ENCODE measurements at places on chromosomes 7 and 10.

DNA sequence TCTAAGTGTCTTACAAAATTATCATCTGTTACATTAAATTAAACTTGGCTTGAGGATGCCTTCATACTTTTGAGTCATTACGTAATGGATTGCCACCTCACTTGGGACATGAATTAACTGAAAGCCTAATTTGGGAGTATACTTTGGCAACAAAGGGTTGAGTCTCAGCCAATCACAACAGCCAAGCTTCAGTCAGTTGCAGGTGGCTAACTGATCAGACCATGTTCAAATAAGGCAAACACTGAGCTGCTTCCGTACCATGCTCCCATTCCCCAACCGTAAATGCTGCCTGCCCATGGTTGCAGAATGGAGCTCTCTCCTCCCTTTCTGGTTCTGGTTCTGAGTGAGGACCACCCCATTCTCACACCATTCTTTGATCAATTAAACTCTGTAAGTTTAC, 92.9 kb upstream of the STK17A start:
- DNase-seq: no peak

DNA sequence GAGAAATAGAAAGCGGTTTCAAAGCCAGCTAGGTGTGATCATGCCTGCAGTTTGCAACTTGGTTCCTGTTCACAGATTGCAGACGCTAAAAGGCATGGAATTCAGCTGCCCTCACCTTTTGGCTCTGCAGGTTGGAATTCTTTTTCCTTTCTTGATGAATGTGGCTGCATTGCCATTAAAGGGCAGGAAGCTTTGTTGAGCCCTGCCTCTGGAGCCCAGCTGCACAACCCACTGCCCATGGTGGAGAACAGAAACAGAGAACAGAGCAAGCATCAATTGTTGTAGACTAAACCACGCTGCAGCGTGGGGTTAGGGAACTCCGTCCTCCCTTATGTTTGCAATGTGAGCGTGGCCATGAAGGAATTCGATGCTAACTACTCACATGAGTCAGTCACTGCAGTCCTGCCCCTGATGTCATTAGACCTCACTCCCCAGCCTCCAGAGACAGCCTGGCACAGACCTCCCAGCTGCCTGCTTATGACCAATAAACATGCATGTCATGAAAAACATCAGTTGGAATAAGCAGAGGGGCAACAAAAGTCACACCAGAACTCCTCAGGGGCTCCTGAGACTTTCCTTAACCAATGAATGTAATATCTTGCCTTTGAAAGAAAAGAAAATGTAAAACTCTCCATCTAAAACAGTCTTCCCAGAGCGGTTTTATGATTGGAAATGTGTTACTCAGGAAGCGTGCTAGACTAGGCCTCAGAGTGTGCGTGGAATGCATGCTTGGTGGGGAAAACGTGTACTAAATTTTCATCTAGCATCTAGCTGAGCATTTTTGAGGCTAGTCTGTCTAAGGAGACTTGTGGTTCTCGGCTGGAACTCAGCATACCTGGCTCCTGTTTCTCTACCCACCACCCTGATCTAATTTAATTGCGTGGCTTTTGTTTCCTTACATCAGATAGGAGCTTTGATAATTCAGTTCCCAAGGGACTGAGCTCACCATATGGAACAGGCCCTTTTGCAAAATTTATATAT, 232.2 kb downstream of the KIAA1217 start:
- peak; percentile 63 for DNase-seq

DNA sequence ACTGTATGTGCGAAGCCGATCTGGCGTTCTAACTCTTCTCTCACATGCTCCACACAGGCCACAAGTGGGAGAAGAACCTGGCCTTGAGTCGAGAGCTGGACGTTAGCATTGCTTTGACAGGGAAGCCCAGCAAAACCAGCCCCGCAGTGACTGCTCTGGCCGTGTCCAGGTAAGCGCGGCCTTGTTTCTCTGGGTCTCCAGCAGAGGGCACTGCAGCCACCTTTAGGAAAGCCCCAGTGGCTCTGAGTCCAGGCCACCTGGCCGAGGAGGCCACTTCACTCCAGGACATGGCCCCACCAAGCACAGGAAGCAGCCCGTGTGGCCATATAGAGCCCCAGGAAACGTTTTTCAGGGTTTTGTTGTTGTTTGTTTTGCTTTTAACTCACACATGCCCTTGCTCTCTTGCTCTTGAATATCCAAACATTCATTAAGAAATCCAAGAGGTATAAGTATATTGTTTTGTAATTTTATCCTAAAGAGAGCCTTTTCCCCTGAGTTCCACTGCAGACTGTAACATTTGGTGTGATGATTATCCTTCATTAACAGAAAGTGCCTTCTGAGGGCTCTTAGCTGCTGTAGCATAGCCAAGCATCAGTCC, 41.8 kb upstream of the LRRC18 start:
- DNase-seq: peak; percentile 66

- DNase-seq: no peak
Observed at GRCh38 chr7:74262639-74263398, 8.6 kb upstream of the RFC2 start.

DNA sequence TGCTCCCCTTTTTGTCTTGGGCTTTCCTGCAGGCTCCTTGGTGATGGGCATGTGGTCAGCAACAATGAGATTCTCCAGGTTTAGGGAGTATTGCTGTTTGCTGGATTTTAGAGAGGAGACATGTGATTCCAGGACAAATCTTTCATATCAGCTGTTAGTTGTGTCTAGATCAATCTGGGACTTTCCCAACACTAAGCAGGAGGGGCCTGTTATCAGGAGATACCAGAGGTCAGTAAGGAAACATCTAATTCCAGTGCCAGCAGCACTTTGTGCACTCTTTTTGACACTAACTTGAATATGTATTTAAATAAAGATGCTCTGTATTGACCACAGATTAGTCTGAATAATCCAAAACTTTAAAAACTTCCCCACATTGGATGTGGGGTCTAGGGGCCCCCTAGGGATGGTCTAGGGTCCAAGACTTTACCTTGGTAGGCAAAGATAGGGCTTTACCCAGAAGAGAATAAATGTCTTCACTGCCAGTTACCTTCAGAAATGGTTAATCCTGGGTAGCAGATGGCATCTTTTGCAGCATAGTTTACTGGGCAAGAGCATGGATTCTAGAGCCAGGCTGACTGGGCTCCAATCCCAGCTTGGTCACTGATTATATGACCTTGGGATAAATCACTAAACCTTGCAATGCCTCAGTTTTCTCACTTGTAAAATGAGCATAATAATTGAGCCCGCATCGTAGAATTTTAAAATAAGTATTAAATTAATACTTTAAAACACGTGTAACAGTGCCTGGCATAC, 6.4 kb upstream of the FIGNL1 start:
- no peak for DNase-seq

GRCh38 chr10:70430493-70431445, 10.7 kb downstream of the NODAL start:
- DNase-seq: peak; percentile 67

DNA sequence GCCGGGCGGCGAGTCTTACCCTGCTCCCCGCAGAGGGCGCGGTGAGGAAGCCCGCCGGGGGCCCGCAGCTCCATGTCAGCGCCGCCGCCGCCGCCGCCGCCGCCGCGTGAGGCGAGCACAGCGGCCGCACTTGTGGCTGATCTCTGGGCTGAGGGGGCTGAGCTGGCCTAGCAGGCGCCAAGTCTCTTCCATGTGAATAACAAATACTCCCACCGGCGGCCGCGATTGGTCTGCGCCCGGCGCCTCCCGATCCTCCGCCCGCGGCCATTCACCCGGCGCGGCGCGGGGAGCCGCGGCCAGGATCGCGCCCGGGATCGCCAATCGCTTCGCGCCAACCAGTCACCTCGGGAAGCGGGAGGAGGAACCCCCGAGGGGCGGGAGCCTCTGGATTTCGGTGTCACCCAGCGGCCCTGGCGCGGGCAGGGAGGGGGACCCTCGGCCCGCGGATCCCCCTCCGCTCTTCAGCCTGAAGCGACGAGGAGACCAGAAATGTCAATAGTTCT, at the start of gene GRM8:
GRM8 (minus strand) TSS at position 164 of the 503 bp plus-strand sequence.
- DNase-seq: peak; percentile 69

DNA sequence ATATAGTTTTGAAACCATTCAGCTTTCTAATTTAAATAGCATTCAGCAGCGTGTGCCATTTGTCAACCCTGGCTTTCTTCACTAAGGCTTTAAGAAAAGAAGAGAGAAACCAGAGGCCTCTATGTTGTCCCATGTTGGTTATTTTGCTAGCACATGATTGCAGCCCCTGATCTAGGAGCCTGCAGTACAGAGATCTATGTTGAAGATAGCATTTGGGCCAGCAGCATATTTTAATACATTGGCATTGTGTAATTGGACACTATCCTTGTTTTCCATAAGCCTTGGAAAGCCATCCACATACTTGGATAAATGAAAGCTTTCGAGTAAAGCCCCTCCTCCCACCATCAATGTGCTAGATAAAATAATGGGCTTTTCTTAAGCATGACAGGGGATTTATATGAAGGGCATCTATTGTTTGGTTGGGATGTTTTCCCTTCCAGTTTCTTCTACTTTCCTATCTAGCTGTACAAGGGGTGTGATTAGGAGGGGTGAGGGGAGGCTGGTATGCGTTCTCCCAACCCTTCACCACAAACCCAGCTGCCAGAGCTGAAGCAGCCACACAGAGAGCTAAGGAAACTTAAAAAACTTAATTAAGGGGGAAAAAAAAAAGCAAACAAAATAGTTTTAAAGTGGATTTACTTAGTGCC, 23.1 kb upstream of the SDHAF3 start:
- DNase-seq: no peak

GRCh38 chr7:33981671-33982424, 76.5 kb downstream of the BMPER start:
- DNase-seq: peak; percentile 82

GRCh38 chr10:62748386-62748785, 56.1 kb upstream of the ADO start:
- no peak for DNase-seq

- DNase-seq: peak; percentile 55
Observed at GRCh38 chr10:102235598-102235920, 5.8 kb downstream of the PITX3 start.

DNA sequence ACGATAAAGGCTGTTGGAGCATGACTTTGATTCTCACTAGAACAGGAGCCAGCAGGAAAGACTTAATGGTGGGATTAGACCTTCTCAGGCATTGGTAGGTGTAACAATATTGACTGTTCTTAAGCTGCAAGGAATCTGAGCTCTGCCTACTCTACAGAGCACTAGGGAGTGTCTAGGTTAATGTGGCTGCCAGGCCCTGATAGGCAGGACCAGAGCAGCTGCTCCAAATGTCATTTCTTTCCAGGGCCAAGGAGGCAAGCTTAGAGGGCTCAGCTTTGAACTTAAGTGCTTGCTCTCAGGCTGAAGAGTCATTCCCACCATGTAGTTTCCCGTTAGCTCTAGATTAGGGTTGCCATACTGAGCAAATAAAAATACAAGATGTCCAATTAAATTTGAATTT, 96.8 kb downstream of the RAB18 start:
- DNase-seq: no peak

DNA sequence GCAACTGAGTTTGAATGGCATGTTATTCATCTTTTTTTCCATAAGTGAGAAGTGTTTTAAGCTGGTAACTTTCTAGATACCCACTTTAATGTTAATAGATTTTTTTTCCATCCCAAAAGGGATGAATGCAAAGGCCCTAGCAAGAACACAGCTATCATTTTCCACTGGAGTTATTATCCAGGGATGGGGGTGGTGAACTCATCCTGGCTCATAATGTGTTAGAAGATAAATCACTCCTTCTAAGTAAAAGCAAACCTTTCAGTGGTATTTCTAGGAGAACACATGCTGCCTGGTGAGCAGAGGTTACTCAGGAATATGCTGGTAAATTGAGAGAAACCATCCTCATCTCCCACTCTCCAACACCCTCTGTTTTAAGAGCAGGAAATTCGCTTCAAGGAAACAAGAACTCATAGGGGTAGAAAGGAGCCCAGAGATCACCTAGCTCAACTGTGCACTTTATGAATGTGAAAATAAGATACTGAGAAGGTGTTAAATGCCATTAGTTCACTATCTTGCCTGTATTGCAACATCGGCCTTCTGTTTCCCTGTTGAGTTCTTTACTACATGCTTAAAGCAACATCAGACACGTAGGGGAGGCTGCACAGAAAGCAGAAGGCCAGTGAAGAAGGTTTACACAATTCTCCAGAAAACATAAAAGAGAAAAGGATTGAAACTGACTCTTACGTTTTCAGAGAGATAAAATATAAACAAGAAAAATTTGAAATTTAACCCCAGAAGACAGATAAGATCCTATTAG, 264.0 kb upstream of the PRKCQ start:
- DNase-seq: no peak

- DNase-seq: no peak
Observed at GRCh38 chr7:108836256-108836655, 266.6 kb downstream of the DNAJB9 start.

DNA sequence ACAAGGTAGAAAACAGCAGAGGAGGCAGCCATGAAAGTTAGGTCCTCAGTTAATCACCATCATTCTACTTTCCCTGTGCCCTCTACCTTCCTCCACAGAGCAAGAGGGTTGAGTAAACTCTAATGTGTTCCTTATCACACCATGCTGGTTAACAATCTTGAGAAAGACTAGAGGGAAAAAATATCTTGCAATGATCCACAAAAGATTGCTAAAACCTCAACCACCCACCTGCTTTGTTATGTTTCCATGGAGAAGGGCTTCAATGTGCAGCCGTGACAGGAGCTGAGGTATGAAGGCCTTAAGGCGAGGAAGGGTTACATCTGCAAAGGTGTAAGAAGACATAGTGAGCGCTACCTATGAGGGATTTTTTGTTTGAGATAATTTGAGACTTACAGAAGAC, 103.9 kb downstream of the IDE start:
- DNase-seq: no peak

DNA sequence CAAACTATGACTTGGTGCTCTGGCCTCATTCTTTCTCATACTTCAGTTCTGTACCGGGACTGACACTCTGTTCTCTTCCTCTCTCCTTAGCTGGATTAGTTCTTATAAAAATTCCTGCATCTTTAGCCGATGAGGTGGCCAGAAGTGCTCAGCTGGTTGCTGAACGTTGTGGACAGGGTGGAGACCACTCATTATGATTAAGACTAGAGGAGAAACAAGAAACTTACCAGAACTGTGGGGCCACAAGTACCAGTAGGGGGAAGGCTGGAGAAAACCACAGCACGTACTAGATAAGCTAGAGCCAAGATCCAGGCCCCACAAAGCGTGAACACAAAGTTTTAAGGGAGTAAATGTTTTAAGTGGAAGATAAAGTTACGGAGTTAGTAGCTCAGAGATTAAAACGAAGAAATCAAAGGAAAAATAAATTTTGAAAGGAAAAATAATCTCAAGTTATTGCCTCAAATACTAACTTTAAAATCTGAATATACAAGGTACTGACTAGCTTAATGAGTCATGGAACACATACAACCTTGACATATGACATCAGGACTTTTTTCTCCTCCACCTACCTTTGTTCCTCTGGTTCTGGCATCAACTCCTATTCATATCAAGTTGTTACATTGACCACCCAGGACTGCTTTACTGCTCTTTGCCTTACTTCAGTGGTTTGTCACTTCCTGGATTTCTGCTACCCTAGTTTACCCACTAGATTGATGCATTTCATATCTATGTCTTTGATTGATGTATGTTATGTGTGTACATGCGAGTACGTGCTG, 469.0 kb downstream of the TFEC start:
- peak; percentile 88 for DNase-seq

GRCh38 chr10:27147701-27148100, 6.5 kb downstream of the YME1L1 start:
- no peak for DNase-seq

Measured in GM23248 (cell line).